NCI-H187 treated with DMSO at 0.1 percent for 48 hours (cell line): ENCODE measurements at places on chromosomes 4 and X.

DNA sequence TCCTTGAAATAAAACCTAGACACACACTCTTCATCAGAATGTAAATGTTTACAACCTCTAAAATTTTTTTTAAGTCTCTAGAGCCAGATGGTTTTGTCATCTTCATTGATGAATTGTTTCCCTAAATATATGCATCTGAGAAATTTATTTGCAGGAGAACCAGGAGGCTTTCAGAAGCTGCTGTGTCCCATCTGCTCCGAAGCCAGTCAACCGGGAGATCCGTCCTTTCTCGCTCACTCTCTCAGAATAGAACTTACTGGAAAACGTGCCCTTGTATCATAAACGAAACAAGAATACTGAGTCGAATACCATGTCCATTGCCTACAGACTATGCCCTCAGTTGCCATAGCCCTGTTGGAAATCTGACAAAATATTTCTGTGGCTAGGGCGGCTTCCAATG, 103.5 kb downstream of the SLC34A2 start:
- no peak for DNase-seq

DNA sequence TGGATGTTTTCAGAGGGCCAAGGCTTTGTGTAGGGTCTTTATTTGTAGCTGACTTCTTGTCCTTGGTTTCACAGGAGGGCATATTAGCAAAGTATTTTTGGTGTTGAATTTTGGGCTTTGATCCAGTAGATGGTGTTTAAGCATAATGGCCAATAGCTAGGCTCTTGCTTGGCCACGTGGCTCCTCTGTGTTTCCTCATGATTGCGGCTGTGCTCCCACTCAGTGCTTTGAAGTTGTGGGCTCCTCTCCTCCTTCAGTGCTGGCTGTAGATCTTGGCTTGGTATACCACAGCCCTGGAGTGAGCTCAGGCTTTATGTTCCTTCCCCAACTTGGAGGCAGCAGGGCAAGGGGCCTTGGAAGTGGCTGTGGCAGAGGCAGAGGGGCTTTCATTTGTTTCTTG, 107.2 kb upstream of the CENPE start:
- no peak for DNase-seq

- no peak for DNase-seq
These were observed 14.6 kb downstream of the TMSB4X start for GRCh38 chrX:12989461-12989860.

GRCh38 chr4:43992552-43992951, 456.1 kb downstream of the KCTD8 start:
- no peak for DNase-seq

- no peak for DNase-seq
These were observed 5.9 kb downstream of the PHEX start for GRCh38 chrX:22037911-22038537.

GRCh38 chr4:184315675-184316359, 98.1 kb upstream of the ENPP6 start:
- no peak for DNase-seq

DNA sequence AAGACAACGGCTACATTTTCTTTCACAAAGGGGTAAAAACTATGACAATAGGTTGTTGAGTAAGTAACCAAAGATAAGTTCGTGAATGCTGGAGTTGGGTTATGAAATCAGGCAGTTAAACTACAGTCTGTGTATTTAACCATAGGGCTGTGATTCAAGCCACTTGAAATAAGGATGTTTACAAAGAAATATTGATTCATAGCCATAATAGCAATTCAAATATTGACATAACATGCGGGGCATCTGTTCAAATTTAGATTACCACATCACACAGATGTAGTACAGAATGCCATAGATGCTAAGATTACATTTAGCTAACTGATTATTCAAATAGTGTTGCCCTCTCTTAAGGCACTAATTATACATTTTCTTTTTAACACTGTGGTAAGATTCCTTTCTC, 364.1 kb downstream of the FSTL5 start:
- DNase-seq, result no peak

GRCh38 chrX:14837155-14837554, 35.7 kb downstream of the FANCB start:
- DNase-seq, result no peak

- no peak for DNase-seq
These were observed 208.0 kb downstream of the ENOX2 start for GRCh38 chrX:130694983-130695382.

DNA sequence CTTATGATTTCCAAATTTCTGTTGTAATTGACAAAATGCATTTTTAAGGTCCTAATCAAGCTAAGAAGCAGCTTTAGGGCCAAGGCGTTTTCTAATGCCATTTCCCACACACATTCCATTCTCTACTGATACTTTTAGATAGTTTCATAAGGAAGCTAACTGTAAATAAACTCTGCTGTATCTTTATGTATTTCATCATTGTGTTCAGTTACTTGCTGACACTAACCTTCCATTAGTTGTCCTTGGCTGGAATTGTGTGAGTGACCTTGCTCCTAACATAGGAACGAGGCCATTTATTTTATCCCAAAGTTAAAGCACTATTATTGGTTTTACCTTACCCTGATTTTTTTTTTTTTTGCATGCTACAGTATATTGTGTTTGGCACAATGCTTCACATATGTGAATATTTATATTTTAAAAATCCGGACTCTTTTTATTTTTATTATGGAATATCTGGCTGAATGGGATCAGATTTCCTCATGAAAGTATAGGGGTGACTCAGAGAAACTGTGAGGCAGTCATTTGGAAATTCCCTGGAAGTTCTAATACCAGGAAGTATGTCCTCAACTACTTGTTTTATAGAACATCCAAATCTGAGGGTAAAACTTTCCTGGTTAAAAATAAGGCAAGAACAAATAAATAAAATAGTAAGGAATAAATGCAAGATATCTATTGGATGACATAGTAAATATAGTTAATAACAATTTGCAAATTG, 62.7 kb upstream of the SORBS2 start:
- no peak for DNase-seq

GRCh38 chr4:188341428-188341827, 202.2 kb downstream of the TRIML1 start:
- no peak for DNase-seq

DNA sequence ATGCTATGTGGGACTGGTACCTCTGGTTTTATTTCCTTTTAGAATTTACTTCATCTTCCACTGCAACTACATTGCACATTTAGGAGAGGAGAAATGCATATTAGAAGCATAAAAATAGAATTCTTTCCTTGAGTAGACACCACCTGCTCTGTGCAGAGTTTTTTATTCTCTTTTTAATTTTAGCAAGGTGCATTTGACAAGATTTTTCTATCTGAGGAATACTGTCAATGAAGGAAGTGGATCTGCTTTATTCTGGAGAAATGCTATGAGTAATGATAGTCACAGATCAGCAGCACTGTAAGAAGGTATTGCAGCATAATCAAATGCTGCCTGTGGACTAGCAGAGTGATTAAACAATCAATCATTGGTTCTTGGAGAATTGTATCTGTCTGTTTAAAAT, 1038.3 kb downstream of the RAPGEF2 start:
- DNase-seq, result no peak

DNA sequence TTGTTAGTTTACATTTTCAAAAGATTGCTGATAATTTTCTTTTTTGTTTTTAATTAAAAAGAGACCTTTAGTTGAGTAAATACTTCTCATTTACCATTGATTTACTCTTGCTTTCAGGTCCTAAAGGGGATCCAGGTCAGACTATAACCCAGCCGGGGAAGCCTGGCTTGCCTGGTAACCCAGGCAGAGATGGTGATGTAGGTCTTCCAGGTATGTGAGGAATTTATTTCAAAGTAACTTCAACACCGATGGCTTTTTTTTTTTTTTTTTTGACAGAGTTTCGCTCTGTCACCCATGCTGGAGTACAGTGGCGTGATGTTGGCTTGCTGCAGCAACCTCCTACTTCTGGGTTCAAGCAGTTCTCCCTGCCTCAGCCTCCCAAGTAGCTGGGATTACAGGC, 135.1 kb downstream of the IRS4 start:
- no peak for DNase-seq

GRCh38 chrX:3713225-3713936, at the start of gene PRKX:
Gene PRKX (minus strand): TSS chrX:3713649. CDS start chrX:3713253, 396 bp downstream.
- DNase-seq, result no peak
